Activated B cell treated with CpG ODN at 0.5 μM for 24 hours (primary cell): ENCODE measurements at places on chromosomes 4 and X. TPM values are rescaled to one million over a fixed set of nuclear protein-coding genes. Genes with fewer than 3 reads are reported as not detected.

CD38 gene
- total RNA-seq, result 5.0 and 5.8 TPM in 2 replicates

CXCL11 gene
- total RNA-seq, result not detected in 2 replicates

SLC7A11 gene
- total RNA-seq, result 1.2 and 1.4 TPM in 2 replicates

AIFM1 gene
- total RNA-seq, result 30.8 and 34.3 TPM in 2 replicates

FATE1 gene
- not detected in 2 replicates for total RNA-seq

SLC6A8 gene
- 0.81 and 1.2 TPM in 2 replicates for total RNA-seq

TBX22 gene
- total RNA-seq, result not detected in 2 replicates

PCDH18 gene
- total RNA-seq, result not detected in 2 replicates

SPANXA1 gene
- not detected in 2 replicates for total RNA-seq

KCNE5 gene
- 0.40 and 0.42 TPM in 2 replicates for total RNA-seq

VCX3B gene
- total RNA-seq, result not detected in 2 replicates

XPNPEP2 gene
- total RNA-seq, result 0.07 TPM in 2 replicates

MAGEA1 gene
- total RNA-seq, result not detected in 2 replicates

BTK gene
- total RNA-seq, result 193 and 219 TPM in 2 replicates

FGB gene
- not detected in 2 replicates for total RNA-seq

USP26 gene
- total RNA-seq, result not detected in 2 replicates

MMAA gene
- 11.3 and 13.5 TPM in 2 replicates for total RNA-seq

PNMA6E gene
- total RNA-seq, result not detected in 2 replicates

EPHA5 gene
- total RNA-seq, result not detected in 2 replicates

ADH1B gene
- total RNA-seq, result not detected in 2 replicates

PPID gene
- total RNA-seq, result 28.5 and 29.8 TPM in 2 replicates

TMPRSS11D gene
- not detected in 2 replicates for total RNA-seq

ELF4 gene
- total RNA-seq, result 32.4 and 33.0 TPM in 2 replicates

NONO gene
- total RNA-seq, result 398 and 462 TPM in 2 replicates

DCLK2 gene
- total RNA-seq, result 3.4 and 3.5 TPM in 2 replicates

LRCH2 gene
- total RNA-seq, result not detected in 2 replicates

KLHL34 gene
- 0.58 and 0.76 TPM in 2 replicates for total RNA-seq

TCEAL6 gene
- total RNA-seq, result not detected in 2 replicates

ERCC6L gene
- total RNA-seq, result 0.91 and 1.1 TPM in 2 replicates

RAB41 gene
- not detected in 2 replicates for total RNA-seq

OCIAD2 gene
- 37.0 and 38.3 TPM in 2 replicates for total RNA-seq

TRIM61 gene
- total RNA-seq, result 2.1 and 3.6 TPM in 2 replicates

ARHGAP4 gene
- total RNA-seq, result 151 and 158 TPM in 2 replicates

LGI2 gene
- total RNA-seq, result not detected in 2 replicates

TRIM2 gene
- 5.1 and 5.5 TPM in 2 replicates for total RNA-seq

FAM236D gene
- not detected in 2 replicates for total RNA-seq

CAPN6 gene
- not detected in 2 replicates for total RNA-seq
